Endothelial cell (in vitro differentiated cells): ENCODE measurements at places on chromosomes 4 and X. TPM values are rescaled to one million over a fixed set of nuclear protein-coding genes. Genes with fewer than 3 reads are reported as not detected.

- DNase-seq = no peak
Observed at GRCh38 chrX:153462291-153462690, 8.1 kb downstream of the HAUS7 start.

DNA sequence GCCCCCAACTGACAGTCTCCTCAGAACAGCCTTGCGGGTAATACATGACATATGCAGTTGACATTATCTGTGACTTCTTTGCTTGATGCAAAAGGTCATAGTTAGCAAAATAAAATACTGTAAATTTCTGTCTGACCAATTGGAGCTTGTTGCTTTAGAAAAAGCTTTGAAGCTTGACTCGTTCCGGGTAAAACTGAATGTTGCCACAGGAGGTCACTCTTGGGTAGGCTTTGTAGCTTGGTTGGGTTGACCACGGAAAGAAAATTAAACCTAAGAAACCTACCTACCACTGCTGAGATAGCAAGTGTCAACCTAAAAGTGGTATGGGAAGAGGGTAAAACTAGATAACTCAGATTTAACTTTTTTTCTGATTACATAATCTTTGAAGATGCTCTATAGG lies 23.2 kb downstream of the PRPS2 start:
- peak; percentile 45 for DNase-seq

TRPC5OS gene
- total RNA-seq = not detected

RTL9 gene
- not detected for total RNA-seq

MAGEB2 gene
- not detected for total RNA-seq

ANXA3 gene
- 30.4 TPM for total RNA-seq

DNA sequence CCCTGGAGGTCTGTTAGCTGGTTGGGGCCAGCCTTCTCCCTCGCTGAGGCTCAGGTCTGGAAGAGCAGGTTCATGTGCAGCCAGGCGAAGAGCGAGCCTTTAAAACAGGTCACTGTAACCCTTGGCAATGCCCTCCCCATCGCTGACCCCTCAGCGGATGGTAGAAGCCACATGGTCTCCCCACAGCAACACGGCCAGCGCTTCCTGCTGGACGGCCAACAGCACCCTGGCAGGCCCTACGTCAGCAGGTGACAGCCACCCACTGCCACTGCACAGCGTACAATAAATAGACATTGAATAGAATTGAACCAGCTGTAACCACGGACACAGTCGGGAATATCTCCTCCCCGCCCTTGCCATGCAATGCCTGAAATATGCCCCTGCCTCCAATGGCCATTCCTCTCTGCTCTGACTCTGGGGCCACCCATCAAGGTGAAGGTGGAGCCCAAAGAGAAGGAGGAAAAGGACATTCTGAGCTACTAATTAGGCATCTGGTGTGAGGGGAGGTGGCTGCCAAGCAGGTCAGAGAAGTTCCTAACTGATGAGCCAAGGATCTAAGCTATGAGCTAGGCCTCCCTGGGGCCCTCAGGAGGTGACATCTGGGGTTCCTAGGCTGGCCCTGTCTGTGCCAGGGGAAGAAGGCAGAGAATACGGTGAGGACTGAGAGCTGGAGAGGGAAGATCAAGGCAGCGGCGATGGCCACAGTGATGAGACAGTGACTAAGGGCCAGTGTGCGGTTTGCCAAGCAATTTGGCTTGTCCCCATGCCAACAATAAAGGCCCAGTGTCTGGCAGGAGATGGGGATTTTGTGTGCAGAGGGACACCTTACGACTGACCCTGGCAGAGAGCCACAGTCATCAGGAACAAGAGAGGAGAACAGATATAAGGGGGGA lies 202.3 kb downstream of the BCOR start:
- no peak for DNase-seq

GRCh38 chr4:163344147-163345125 lies 744 bp downstream of the NPY5R start:
- peak; percentile 45 for DNase-seq

DMD gene
- 5.5 TPM for total RNA-seq

TMEM156 gene
- not detected for total RNA-seq

DNA sequence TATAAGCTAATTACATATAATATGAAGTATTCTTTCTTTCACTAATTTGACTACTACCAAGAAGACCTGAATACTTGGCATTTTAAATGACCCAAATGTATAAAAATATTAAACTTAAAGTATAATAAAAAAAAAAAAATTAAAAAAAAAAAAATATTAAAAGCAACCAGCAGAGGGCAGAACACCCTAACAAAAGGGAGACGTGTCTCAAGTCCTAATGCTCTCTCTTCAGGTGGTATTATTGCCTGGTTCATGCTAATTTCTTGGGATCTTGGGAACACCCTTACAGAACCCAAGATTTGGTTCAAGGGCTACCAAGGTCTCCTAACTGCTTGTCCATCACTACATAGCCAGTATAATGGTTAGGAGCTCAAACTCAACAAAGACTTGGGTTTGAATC lies 754.8 kb downstream of the RAB28 start:
- no peak for DNase-seq

GRCh38 chr4:81751531-81752289 lies 280.0 kb upstream of the RASGEF1B start:
- no peak for DNase-seq

GRCh38 chrX:101530944-101531343 lies 19.4 kb upstream of the ARMCX1 start:
- DNase-seq = no peak

GRCh38 chr4:118676128-118676527 lies 9.1 kb upstream of the METTL14 start:
- DNase-seq = no peak

DNA sequence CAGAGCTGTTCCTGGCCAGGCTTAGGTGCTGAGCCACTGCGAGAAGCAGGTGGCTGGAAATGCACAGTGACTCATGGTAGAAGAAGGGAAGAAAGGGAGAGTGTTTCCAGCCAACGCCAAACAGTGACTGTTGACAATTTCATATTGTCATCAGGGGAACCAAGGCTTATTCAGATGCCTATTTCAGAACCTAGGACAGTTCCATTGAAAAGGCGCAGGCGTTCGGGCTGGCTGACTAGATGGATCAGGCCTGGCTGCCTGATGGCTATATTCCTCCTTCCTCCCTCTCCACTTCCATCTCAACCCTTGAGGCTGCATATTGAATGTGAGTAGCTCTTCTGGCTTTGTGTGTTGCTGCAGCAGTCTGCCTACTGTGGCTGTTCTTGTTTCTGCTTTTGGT lies 73.0 kb upstream of the FRMPD4 start:
- peak; percentile 8 for DNase-seq

DNA sequence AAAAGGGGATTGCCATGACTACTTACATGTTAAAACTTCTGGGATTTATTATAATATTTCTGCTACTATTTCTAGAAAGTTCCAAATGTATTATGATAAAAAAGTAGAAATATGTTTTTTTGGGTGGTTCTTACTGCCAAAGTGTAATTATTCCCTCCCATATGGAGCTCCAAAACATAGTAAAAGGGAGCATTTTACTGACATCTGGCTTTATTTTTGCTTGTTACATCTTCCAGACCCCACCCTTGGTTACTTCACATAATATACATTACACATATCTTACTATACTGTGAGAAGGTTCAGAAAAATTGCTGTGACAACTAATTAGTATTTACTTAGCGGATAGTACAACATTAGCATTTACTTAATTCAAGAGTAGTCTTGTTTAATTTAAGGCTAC lies 205.1 kb upstream of the TLL1 start:
- no peak for DNase-seq

DNA sequence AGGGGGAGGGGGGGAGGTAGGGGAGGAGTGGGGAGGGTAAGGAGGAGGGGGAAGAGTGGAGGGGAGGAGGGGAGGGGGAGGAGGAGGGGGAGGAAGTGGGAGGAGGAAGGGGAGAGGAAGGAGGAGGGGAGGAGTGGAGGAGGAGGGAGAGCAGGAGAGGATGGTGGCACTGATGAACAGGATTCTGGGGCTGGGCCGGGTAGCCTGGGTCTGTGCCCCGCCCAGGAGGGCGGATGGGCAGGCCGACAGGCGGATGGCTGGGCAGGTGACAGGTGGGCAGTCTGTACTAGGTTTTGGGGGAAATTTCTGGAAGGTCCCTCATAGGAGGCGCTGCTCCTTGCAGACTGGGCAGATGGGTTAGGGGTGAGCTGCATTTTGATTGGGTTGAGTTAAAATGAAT lies 66.0 kb upstream of the ADRA2C start:
- DNase-seq = no peak

DNA sequence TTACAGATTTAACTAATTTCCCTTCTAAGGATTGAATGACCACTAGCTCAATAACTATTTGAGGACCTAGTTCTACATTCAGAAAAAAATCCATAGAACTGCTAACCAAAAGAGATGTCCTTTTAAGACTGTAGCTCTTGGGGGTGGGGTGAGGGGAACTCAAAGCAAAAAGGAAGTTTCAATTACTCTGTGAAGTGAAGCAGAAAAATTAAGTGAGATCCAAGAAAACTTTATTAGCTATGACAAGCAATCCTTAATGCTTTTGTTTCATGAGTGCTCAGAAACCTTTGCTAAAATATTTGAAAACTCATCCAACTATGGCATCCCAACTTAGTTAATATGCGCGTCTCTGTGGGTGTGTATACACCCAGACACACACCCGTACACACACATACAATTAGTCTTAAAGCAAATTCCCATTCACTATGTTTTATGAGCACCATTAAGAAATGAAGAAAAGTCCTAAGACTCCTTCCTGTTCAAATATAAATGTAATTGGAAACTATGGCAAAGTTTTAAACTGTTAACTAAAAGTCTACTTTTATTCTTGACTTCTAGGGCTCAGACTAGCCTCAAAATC lies 44.5 kb downstream of the GPC4 start:
- no peak for DNase-seq

IL15 gene
- total RNA-seq = 8.8 TPM

GRCh38 chrX:68490644-68491043 lies 8.2 kb upstream of the YIPF6 start:
- DNase-seq = peak; percentile 19

GRCh38 chr4:156762851-156763250 lies 208.7 kb downstream of the PDGFC start:
- DNase-seq = no peak

DNA sequence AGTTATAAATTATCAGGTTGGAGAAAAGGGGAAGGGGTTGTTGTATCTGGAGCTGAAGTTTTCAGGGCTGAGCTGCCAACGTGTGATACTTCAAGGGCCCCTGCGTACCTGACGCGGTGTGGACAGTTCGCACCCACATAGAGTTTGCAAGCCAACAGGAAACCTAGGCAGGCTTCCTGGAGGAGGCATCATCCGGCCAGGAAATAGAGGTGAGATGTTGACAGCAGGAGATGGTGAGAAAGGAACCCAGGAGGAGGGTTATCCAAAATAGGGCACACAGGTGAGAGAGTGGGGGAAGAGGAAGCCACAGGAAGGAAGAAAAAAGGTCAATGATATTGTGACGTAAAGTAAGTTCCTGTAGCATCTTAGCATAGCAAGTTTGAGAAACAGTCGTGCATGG lies 127.2 kb downstream of the DHRSX start:
- no peak for DNase-seq

GRCh38 chr4:76957004-76957738 lies 7.6 kb downstream of the SEPTIN11 start:
- no peak for DNase-seq

DNA sequence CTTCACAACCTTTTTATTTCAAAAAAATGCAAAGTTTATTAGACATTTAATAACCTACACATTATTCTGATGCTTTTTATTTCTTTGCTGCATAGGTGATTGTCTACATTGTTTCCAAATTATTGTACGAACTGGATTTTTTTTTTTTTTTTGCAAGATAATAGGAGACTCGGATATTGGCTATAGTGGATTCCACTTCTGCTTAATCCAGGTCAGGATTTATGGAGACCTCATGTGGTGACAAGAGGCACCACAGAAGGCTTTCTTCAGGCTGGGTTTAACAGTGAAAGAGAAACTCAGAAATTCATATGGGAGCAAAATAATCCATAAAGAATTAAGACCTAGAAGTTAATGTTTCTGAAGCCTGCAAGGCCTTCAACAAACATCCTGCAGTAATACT lies 2.4 kb upstream of the SLIT2 start:
- DNase-seq = no peak

DNA sequence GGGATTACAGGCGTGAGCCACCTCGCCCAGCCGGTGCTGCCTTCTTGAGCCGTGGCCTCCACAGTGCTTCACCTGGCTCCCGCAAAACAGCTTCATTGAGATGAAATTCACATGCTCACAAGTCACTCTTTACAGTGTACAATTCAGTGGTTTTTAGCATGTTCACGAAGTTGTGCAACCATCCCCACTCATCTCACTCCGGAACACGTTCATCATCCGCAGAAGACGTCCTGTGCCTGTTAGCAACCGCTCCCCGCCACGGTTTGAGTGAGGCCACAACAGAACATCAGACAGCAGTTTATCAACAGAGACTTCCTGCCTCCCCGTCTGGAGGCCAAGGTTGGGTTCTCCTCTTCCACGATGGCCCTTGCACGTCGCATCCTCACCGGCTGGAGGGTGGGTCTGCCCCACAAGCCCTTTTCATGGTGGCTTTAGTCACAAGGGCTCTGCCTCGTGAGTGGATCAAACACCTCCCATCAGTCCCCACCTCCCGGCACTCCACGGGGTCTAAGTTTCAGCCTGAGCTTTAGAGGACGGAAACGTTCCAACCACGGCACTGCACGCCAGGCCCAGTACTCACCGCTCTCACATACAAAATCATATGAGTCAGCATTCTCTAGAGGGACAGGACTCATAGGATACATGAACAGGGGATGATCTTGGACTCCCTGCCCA lies 29.6 kb upstream of the SPON2 start:
- DNase-seq = no peak

- DNase-seq = no peak
Observed at GRCh38 chr4:11152684-11153083, 276.0 kb downstream of the HS3ST1 start.

GRCh38 chrX:46376246-46376885 lies 168.9 kb downstream of the ZNF674 start:
- peak; percentile 34 for DNase-seq

GRCh38 chr4:170139764-170140163 lies 50.0 kb upstream of the AADAT start:
- DNase-seq = no peak

- DNase-seq = no peak
Observed at GRCh38 chr4:158786121-158786601, 17.3 kb downstream of the FNIP2 start.

LRIT3 gene
- total RNA-seq = 0.95 TPM

PDZD4 gene
- 2.6 TPM for total RNA-seq

GAGE2A gene
- total RNA-seq = not detected

RAB9B gene
- total RNA-seq = 2.3 TPM

- no peak for DNase-seq
Observed at GRCh38 chr4:127174616-127175015, 458.1 kb upstream of the INTU start.

GRCh38 chr4:87392183-87392582 lies 1.2 kb upstream of the HSD17B11 start:
- DNase-seq = no peak

DNA sequence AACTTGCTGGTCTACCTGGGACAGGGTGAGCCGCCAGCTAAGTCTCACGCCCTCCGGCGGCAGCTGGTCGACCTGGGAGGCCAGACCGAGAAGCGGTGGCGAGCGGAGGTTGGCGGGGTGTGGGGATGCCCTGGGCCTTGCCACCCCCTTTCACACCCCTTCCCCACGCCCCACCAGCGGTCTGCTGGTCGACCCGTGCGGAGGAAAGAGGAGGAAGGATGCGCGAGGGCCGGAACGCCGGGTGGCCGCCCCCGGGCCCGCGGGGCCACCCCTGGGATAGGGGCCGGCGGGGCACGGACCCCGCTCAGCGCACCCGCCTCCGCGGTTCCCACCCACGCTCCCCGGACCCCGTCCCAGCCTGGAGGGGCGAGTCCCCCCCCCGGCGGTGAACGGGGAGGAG lies 28.3 kb upstream of the DCAF12L1 start:
- no peak for DNase-seq

GRCh38 chr4:145868637-145869409 lies 69.8 kb downstream of the ZNF827 start:
- DNase-seq = no peak

ABCG2 gene
- 37.0 TPM for total RNA-seq
